CD4-positive, alpha-beta memory T cell (primary cell): ENCODE measurements at places on chromosomes 3 and 15.

DNA sequence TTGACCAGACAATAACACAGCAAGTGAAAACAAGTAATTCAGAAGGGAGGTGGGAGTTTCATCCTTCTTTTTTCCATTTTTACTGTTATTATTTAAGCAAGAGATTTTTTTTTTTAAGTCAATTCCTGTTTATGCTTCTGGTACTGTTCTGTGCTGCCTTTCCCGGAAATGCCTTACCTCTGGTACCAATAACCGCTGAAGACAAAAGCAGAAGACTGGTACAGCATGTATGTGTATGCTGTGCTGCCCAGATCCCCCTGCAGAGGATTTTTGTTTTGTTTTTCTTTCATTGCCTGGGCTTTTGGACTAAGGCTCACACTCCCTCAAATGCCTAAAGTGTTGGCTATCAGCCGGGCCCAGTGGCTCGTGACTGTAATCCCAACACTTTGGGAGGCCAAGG, 21.3 kb upstream of the SRGAP3 start:
- H3K27ac ChIP-seq = no peak overlapping the region
- no peaks in the 10 kb centered on the region for H3K4me1 ChIP-seq
- DNase-seq = no peak
- H3K4me3 ChIP-seq = no peak overlapping the region

GRCh38 chr3:17033516-17034168, 148.9 kb downstream of the PLCL2 start:
- DNase-seq = no peak
- H3K27ac ChIP-seq = no peak overlapping the region
- peaks cover 28% of the 10 kb centered on the region for H3K4me1 ChIP-seq
- H3K4me3 ChIP-seq = no peak overlapping the region

GRCh38 chr3:8532251-8532871, 30.7 kb downstream of the LMCD1 start:
- no peaks in the 10 kb centered on the region for H3K27me3 ChIP-seq
- H3K36me3 ChIP-seq = no peaks in the 10 kb centered on the region
- DNase-seq = no peak
- H3K4me3 ChIP-seq = no peak overlapping the region

- peaks cover 31% of the 10 kb centered on the region for H3K4me1 ChIP-seq
- no peaks in the 10 kb centered on the region for H3K27me3 ChIP-seq
- DNase-seq = peak; percentile 45
- H3K27ac ChIP-seq = no peak overlapping the region
- H3K36me3 ChIP-seq = no peaks in the 10 kb centered on the region
- no peak overlapping the region for H3K4me3 ChIP-seq
Observed at GRCh38 chr3:17088602-17089313, 204.0 kb downstream of the PLCL2 start.

DNA sequence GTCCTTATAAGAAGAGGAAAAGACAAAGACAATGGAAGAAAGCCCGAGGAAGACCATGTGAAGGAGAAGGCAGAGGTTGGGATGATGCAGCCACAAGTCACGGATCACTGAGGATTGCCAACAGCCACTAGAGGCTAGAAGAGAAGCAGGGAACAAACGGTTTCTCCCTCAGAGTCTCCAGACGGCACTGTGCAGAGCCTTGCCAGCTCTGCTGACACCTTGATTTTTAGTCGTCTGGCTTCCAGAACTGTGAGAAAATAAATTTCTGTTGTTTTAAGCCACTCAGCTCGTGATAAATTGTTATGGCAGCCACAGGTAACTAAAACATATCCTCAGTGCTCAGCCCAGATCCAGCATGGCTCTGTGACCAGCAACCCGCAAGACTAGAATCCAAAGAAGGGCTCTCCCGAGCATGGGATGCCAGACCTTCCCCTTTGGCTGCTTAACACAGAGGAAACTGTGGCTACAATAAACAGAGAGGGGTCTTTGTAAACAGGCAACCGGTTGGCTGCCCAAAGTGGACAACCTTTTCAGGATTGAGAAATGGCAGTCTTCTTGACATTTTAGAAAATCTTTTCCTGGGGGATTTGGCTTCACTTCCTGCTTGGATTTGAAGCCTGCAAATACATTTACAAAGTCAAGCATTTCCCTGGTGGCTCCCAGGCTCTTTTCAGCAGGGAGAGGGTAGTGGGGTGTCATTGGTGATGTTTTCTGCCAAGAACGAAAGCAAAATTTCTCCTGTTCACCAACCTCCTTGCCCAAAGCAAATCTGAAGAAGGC, 88.7 kb upstream of the ADPGK start:
- no peak overlapping the region for H3K4me3 ChIP-seq
- no peaks in the 10 kb centered on the region for H3K4me1 ChIP-seq
- no peak for DNase-seq
- no peak overlapping the region for H3K27ac ChIP-seq
- H3K27me3 ChIP-seq = no peaks in the 10 kb centered on the region

DNA sequence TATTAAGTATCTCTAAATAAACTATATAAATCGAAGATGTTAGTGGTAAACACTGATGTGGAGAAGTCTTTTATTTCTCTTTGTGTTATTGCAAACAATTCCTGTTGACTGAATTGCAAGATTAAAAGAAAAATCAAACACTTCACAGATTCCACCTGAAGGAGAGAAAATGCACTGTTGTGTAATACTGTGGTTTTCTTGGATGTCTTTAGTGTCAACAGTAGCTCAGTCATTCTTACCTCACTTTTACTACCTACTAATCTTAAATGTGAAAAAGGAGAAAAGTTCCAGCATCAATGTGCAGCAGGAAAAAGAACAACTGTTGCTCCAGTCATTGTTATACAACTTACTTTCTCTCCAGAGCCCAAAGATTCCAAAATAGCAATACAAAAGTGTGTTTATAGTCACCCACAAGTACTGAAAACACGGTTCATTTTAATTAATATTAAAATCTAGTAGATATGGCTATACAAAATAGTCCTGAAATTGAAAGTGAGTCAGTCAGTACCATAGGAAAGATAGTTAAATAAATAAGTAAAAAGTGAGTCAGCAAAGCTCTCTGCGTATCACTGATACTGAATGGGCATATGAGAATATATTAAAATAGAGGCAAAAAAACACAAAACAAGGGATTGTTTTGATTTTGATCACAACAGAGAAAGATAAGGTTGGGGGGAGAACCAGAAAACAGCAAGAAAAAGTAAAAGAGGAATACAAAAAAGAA, 90.5 kb upstream of the CSPG5 start:
- no peak for DNase-seq
- no peak overlapping the region for H3K27ac ChIP-seq
- no peaks in the 10 kb centered on the region for H3K4me1 ChIP-seq
- no peaks in the 10 kb centered on the region for H3K27me3 ChIP-seq

- DNase-seq = no peak
- no peaks in the 10 kb centered on the region for H3K36me3 ChIP-seq
- H3K4me3 ChIP-seq = no peak overlapping the region
- H3K27me3 ChIP-seq = no peaks in the 10 kb centered on the region
- no peak overlapping the region for H3K27ac ChIP-seq
Observed at GRCh38 chr3:3998140-3998922, 199.1 kb downstream of the LRRN1 start.
